ENCODE measurements at places on chromosomes 6 and 20.

DNA sequence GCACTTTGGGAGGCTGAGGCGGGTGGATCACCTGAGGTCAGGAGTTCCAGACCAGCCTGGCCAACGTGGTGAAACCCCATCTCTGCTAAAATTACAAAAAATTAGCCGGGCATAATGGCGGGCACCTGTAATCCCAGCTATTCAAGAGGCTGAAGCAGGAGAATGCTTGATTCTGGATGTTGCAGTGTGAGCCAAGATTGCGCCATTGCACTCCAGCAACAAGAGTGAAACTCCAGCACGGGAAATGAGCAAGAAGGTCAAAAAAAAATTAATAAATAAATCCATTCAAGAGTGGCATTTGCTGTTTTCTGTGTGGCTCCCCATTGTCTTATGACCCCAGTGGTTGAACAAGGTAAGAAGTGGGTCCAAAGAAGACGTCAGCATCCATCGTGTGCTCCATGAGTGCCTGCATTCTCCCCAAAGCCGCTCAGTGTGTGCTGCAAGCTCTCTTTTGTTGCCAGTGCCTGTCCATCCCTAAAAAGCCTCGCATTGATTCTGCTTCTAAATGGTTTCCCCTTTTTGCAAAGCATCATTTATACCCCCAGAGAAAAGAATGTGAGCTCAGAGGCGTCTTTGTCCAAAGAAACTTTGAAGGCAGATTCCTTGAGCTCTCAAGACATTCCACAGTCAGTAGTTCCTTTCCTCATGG is 38.8 kb upstream of the MAP3K4 start:
- no peak for DNase-seq

- no peak for DNase-seq
Measured at GRCh38 chr6:30829639-30830255, 54.6 kb upstream of the DDR1 start.

DNA sequence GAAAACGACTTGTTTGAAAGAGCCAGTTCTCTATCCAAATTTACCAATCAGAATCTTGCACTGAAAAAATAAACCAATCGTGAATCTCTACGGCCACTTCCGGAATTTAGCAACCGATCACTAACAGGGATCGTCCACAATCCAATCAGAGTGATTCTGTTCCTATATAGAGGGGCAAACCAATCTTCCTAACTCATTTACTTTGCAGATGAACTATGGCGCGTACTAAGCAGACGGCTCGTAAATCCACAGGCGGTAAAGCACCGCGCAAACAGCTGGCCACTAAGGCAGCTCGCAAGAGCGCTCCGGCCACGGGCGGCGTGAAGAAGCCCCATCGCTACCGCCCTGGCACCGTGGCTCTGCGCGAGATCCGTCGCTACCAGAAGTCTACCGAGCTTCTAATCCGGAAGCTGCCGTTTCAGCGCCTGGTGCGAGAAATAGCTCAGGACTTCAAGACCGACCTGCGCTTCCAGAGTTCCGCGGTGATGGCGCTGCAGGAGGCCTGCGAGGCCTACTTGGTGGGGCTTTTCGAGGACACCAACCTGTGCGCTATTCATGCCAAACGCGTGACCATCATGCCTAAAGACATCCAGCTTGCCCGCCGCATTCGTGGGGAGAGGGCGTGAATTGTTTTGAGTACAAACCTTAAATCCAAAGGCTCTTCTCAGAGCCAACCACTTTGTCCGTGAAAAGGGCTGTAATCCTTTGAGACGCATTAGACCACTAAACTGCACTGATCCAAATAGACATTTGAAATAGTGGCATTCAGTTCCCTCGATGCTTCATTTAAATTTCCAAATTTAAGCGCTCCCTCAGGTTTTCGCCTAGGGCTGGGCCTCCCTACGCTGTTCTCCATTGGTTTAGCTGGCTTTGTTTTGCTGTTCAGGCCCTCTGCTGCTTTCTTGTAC is 138.0 kb downstream of the HFE start:
- DNase-seq, result no peak

- no peak for DNase-seq
Measured at GRCh38 chr20:61763740-61764400, 301.8 kb downstream of the TAF4 start.

GRCh38 chr6:84260196-84260595 is 32.8 kb upstream of the CEP162 start:
- no peak for DNase-seq

- DNase-seq, result no peak
Measured at GRCh38 chr6:52725535-52726192, 37.6 kb downstream of the GSTA2 start.

All from Right ventricle myocardium superior (tissue), 1 donor.